PC-3 (cell line): ENCODE measurements at places on chromosomes 16 and 17. TPM values are rescaled to one million over a fixed set of nuclear protein-coding genes. Genes with fewer than 3 reads are reported as not detected.
A peak's percentile ranks its signal among the peaks of the same experiment; 100 is the strongest.

- peak; percentile 90 for DNase-seq
Measured at GRCh38 chr16:64440421-64440831, 681.4 kb downstream of the CDH11 start.

DNA sequence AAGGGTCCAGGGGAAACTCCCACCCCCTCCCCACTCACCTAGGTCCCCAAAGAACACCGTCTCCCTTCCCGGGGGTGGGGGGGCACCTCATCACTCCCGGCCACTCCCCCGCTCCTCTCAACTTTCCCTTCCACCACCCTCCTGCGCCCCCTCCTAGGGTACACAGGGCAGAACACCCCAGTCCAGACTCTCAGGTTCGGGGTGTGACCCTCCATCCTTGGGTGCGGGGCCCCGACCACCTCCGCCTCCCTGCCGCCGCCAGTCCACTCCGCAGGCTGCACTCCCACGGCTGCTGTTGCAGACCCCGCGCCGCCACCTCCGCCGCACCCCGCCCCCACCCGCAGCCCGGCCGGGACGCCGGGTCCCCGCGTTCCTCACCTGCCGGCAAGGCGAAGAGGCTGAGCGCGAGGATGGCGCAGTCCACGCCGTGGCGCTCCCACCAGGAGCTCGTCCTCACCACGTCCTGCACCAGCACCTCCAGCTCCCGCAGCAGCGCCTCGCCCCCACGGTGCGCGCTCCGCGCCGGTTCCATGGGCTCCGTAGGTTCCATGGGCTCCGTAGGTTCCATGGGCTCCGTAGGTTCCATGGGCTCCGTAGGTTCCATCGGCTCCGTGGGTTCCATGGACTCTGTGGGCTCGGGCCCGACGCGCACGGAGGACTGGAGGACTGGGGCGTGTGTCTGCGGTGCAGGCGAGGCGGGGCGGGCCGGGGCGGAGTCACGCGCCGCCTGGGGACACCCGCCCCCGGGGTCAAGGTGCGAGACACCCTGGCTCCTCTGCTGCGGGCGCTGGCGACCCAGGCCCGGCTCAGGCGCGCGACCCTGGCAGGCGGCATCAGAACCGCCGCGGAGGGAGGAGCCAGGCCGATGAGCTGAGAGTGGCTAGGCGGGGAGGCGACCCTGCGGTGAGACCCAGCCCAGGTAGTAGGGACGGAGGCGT lies at the start of gene FADS6:
Gene FADS6, minus strand, starts transcription at position 660 of the 938 bp plus-strand sequence. Its CDS starts 38 bp downstream, at position 622.
- DNase-seq = no peak

DNA sequence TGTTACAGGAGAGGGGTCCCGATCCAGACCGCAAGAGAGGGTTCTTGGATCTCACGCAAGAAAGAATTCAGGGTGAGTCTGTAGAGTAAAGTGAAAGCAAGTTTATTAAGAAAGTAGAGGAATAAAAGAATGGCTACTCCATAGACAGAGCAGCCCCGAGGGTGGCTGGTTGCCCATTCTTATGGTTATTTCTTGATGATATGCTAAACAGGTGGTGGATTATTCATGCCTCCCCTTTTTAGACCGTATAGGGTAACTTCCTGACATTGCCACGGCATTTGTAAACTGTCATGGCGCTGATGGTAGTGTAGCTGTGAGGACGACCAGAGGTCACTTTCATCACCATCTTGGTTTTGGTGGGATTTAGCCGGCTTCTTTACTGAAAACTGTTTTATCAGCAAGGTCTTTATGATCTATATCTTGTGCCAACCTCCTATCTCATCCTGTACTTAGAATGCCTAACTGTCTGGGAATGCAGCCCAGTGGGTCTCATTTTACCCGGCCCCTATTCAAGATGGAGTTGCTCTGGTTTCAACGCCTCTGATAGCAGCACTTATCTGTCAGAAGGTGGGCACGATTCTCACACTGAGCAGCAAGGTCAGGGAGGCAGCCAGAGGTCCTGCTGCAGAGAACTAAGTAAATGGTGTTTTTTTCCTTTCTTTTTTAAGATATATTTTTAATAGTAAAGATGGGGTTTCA lies 26.5 kb upstream of the XYLT2 start:
- DNase-seq = no peak

The RAC3 gene
- 46.8 and 52.2 TPM in 2 replicates for total RNA-seq

DNA sequence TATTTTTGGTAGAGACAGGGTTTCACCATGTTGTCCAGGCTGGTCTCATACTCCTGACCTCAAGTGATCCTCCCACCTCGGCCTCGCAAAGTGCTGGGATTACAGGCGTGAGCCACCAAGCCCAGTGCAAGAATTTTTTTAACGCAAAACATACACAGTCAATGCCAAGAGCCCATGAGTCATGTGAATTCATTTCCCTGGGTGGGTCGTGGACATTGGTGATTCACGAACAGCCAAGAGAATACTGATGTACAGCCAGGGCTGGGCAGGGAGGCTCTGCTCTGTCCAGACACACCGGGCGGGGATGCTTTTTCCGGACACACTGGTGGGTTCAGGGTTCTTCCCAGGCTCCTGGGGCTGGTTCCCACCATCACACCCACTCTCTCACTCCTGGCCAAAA lies 17.7 kb downstream of the SLC38A8 start:
- peak; percentile 92 for DNase-seq

The ZSCAN10 gene
- not detected in 2 replicates for total RNA-seq

The NLRC3 gene
- total RNA-seq = not detected in 2 replicates

- DNase-seq = peak; percentile 89
Measured at GRCh38 chr16:29899516-29900101, at the start of gene SEZ6L2. TSS of gene SEZ6L2 (minus strand) at chr16:29899550. CDS start at chr16:29899019, 531 bp downstream.

The TMEM100 gene
- not detected in 2 replicates for total RNA-seq

DNA sequence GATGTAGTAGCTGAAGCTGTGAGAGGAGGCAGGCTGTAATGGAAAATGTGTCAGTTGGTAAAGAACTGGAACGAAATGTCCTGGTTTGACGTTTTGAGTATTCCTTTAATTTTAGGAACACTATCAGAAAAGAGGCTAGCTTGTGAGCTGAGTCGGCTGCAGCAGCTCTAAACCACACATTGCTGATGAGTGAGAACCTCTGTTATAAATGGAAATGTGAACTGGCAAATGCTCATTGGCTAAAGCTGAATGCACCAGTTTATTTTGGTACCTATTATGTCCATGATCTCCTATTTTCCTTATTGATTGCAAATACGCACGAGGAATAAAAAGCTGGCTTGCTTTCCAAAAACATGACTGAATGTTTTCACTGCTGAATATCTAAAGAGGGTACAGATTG lies 11.0 kb upstream of the WIPI1 start:
- DNase-seq = no peak

DNA sequence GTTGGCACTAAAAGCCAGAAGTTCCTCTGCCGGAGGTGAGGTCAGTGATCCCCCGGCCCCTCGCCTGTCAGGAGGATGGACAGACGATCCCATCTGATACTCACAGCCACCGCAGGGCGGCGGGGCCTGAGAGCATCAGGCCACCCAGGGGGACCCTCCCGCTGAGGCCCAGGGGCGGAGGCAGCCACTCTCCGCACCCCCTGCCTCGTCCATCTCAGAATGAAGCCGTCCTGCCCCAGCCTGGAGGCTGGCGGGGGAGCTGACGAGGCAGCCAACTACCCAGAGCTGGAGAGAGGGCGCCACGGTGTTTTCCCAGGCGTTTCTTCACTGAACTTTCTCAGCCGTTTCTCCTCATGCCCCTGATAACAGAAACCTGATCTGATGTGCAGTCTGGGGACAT lies 22.6 kb downstream of the TPSD1 start:
- DNase-seq = no peak

DNA sequence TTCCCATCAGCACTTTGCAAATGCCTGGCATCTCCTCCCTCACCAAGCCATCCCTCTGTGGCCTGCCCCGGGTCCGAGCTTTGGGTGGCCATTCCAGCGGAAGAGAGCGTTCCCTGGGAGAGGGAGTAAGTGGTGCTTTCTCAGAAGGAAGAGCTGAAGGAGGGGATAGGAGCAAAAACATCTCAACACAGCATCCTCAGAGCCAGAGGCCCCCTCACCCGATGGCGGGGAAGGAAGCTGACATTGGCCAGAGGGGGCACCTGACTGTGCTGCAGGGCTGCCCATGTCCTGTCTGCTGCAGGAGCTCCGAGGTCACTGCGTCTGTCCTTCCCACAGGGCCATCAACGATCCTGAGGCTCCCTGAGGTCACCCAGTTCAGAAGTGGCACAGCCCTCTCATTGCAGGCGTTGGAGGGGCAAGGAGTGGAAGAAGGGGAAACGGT lies 427 bp upstream of the TLCD3B start:
- DNase-seq = no peak
